IPS-NIHi11 (cell line): ENCODE measurements at places on chromosomes 2 and 18.

- DNase-seq = no peak
Observed at GRCh38 chr18:32424696-32425095, 46.0 kb downstream of the GAREM1 start.

DNA sequence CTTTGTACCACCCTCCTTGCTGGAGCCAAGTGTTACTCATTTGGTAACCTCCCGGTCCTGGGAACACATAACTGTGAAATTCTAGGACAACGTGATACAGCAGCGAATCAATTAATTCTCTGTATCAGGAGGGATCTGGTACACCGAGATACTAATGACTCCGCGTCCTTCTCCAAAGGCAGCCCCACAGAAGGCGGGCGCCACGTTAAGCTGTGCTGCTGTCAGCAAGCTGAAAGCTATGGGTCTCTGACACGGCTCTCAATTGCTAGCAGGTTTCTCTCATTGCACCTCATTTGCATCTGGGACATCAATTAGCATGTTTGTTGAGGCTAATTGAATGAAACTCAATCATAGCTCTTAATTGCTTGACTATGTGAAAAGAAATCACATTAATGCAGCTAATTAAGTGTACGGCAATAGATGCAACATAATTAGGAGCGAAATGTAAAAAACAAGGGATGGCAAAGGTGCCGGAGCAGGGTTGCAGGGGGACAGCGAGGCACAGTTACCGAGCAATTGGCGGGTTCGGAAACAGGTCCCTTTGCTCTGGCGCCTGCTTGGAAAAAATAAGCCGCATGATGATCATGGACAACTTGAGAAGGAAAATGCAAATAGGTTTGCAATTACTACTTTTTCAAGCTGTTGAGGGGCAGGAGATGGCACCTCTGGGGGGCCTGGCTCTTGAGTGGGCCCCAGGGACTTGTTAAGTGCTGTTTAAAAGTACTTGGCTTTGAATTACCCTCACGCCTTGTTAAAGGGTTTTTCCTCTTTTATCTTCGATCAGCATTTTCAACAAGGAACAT is 264.2 kb downstream of the GBX2 start:
- no peak for DNase-seq

- DNase-seq = no peak
Observed at GRCh38 chr2:70580352-70580751, 26.7 kb upstream of the TGFA start.

DNA sequence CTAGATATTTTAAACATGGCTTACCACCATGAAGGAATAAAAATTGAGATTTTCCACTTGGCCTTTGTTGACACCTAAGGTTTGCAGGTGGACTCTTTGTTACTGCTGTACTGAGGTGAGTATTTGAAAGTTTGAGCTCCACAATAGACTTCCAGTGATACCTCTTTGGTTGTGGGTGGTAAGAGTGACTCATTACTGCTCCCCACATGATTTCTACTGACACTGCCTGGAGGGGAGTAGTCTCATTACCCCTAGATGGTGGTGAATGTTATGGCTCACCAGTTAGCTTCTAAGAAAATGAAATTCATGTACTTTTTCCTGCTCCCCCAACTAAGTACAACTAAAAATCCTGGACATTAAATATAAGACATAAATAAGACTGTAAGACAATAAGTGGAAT is 1183.1 kb upstream of the TMEFF2 start:
- DNase-seq = no peak

DNA sequence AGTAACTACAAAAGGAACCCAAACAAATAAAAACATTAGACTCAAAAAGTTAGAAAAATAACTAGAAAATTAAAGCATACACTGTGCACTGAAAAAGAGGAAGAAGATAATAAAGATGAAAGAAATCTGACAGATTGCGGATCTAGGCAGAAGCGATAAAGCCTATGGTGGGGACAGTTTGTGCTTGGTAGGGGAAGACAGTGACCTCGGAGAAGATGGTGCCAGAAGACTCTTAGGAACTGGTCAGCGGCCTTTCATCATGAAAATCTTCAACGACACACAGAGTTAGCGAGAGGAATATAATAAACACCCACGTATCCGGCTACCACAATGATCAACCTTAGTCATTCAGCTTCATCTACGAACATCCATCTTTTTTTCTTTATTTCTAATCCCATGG is 180.5 kb downstream of the HDAC4 start:
- DNase-seq = no peak
